ENCODE measurements at places on chromosomes 5 and 9.

- DNase-seq = no peak
Measured at GRCh38 chr5:179840766-179841165, 17.9 kb downstream of the MRNIP start.

DNA sequence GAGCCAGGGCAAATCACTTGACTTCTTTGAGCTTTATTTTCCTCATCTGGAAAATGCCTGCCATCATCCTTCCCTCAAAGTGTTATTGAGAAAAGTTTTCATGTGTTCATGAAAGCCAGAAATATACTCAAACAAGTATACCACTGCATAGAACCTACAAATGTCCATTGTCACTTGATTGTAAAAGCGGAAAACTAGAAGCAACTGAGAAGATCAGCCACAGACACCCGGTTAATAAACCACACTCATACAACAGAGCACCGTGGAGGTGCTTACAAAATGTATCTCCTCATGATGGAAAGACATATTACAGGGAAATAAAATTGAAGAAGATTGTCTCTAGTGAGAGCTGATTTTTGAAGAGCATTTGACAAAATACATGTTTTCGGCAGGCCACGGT is 117.2 kb upstream of the MSX2 start:
- no peak for DNase-seq

- DNase-seq = peak; percentile 45
Measured at GRCh38 chr5:14726066-14726838, 61.7 kb downstream of the OTULIN start.

DNA sequence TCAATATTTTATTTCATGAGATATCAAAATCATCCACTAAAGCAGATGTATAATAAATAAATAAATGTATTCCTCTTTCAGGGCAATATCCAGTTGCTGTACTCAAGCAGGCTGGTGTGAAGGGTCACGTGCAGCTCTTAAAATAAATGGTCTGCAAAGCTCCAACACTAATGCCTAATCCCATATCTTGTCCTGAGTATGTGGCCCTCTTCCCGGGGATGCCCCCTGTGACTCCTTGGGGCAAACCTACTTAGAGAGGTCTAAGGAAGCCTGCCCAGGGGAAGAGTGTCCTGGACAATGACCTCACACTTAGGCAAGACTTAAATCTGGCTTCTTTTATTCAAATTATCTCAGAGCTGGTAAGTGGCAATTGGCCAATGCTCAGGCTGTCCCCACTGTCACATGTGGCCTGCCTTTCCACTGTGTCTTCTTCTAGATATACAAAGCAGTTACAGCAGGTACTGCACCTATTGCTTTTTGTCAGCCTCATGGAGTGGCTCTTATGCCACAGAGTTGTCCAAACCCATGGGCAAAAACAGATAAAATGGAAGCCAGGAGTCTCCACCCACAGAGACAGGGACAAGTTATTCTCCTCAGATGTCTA is 55.3 kb downstream of the SEMA5A start:
- DNase-seq = no peak

GRCh38 chr5:128475693-128476092 is 62.4 kb downstream of the FBN2 start:
- DNase-seq = no peak

DNA sequence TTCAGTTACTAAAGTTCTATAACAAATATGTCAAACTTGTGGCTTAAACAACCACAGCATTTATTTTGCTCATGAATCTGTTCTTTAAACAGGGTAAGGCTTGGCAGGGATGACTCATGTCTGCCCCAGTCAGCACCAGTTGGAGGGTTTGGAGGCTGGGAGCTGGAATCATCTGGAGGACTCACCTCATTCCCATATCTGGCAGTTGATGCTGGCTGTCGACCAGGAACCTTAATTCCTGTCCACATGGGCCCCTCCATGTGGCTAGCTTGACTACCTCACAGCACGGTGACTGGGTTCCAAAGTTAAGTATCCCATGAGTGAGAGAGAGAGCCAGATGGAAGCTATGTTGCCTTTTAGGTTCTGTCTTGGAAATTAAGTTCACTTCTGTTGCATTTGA is 13.8 kb upstream of the CCL28 start:
- peak; percentile 83 for DNase-seq

DNA sequence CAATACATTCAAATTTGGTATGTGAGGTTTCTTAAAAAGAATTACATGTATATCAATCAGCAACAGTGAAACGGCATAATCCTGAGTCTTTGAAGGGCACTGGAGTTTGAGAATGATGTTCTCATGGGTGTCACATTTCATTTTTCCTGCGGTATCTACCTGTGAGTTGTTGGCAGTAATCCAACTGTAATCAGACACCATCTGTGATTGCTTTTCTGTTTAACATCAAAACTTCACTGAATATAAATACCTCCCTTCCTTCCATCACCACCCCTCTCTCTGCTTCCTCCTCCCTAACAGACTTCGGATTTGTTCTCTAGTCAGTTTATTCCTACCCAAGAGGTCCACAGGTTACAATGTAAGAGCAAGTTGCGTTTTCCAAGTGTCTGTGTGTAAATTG is 275.2 kb upstream of the PCSK5 start:
- no peak for DNase-seq

- DNase-seq = no peak
Measured at GRCh38 chr9:27117489-27118135, 8.6 kb downstream of the TEK start.

DNA sequence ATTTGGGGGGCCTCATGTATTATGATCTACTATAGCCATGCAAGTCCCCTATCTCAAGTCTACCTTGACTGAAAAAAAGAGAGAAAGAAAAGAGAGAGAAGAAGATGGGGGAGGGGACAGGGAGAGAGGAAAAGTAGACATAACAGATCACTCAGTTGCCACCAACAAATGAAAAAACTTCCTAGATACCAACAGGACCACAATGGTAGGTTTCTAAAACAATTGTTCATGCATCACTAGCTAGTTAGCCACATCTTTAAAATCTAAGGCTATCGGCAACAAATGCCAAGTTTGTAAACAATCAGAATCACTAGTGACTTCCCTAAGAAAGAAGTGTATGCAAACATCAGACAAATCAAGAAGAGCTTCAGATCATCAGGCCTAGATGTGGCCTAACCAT is 328.2 kb downstream of the BNC2 start:
- no peak for DNase-seq

GRCh38 chr9:96686638-96687335 is 31.7 kb upstream of the PRXL2C start:
- DNase-seq = peak; percentile 89

GRCh38 chr9:126956917-126957686 is 42.5 kb downstream of the RALGPS1 start:
- peak; percentile 62 for DNase-seq

DNA sequence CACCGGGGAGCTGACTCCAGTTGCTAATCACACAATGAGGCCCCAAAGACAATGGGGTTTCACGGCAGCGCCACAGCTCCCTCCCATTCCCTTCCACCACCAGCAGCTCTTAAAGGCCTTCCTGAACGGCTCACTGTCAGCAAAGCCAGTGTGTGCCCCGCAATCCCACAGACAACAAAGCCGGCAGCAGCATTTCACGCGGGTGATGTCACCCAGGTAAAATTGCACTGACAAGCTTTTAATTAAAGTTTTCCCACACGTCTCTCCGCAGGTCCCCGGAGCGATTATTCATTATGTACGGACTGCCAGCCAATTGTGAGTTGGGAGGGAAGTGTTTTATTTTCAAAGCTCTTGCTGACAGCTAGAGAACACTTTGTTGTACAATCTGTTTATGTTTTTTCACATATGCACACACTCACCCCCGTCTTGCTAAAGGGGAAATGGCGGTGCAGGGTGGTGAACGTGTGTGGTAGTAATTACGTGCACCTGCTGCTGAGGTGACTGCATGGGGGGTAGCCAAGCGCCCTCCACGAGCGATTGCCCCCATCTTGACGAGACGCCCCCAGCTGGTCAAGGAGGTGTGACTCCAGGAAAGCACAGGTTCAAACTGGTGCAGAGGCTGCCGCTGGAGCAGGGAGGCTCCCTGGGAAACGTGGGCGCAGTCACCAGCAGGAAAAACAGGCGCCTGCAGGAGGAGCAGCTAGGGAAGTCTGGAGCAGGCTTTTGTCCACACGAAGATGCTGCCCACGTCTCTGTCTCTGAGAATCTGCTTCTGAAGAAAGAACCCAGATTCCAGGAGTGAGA is 65.0 kb downstream of the IRX2 start:
- no peak for DNase-seq

- DNase-seq = peak; percentile 45
Measured at GRCh38 chr5:35436400-35437057, 181.1 kb upstream of the SPEF2 start.

DNA sequence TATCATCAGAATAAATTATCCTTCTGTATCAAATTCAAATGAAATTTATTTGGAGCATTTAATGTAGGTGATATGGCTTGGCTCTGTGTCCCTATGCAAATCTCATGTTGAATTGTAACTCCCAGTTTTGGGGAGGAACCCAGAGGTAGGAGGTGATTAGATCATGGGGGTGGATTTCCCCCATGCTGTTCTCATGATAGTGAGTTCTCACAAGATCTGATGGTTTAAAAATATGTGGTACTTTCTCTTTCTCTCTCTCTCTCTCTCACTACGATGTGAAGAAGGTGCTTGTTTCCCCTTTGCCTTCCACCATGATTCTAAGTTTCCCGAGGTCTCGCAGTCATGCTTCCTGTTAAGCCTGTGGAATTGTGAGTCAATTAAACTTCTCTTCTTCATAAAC is 678.4 kb upstream of the RGMB start:
- DNase-seq = no peak

DNA sequence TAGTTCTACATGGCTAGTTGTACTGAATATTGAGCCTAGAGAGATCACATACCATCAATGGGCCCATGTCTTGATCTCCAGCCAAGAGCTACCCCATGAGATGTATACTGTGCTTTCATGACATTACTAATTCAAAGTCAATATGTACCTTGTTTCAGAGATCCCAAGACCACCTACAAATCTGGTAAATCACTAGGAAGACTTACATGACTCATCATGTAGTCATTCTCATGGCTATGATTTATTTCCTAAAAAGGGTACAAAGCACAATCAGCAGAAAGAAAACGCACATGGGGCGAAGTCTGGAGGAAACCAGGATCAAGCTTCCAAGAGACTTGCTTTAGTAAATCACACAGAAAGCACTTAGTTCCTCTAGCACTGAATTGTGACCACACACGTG is 103.0 kb downstream of the PCSK5 start:
- peak; percentile 51 for DNase-seq

DNA sequence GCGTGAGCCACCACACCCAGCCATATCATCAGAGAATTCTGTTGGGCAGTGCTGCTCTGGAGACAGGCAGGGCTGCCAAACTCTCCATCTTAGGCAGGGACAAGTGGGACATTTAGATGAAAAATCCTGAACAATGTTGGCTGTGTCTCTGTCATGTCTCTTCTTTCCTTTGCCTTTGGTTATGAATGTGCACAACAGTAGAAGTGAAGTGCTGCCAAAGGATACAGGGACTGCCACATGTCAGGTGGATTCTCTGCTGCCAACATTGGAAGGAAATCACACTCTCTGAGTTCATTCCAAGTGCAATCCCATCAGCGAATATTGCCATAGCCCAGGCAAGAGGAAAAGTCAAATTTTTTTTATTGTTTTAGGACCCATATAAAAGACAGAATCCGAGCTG is 348.8 kb downstream of the TRPM3 start:
- DNase-seq = no peak

DNA sequence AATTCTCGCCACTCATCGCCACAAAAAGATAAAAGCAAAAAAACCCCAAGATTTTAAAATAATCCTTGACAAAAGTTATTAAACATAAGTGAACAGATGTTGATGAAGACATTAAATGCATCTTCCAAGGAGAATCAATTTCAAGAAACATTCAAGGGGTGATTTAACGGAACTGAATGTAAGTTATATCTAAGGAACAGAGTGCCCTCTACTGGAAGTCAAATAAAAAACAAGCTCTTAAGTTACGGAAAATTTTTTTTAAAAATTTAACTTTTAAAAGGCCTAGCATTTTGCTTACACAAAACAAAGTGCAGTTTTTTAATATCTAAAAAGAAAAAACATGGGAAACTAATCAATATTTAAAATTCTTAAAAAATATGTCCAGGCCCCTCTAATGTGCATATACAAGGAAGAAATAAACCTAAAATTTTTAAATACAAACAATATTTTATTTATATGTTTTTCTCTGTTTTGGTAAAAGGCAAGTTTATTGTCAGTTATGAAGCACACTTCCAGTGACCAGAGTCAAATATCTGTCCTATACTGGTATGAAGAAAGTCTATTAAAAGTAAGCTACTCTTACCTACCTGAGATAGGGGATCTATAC is 28.0 kb downstream of the TEX10 start:
- DNase-seq = peak; percentile 41

- no peak for DNase-seq
Measured at GRCh38 chr5:55338810-55339243, 31.0 kb downstream of the MTREX start.

- no peak for DNase-seq
Measured at GRCh38 chr9:94718936-94719335, 7.6 kb upstream of the AOPEP start.

DNA sequence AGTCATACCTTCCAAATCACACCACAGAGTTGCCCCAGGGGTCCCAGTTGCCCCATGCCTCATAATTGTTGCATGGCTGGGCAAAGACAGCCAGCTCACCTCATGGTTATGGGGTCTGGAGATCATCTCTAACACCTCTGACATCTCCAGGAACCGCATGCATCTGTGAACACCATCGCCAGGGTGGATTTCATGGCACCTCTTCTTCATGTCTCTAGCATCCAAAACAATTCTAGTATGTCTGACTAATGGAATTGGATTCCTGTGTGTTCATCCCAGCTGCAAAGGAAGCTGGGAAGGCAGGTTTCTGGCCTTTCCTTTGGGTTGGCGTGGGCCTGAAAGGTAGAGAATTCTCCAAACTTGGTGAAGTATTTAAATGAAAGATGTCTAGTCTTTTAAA is 122.3 kb upstream of the ABCA1 start:
- DNase-seq = no peak

DNA sequence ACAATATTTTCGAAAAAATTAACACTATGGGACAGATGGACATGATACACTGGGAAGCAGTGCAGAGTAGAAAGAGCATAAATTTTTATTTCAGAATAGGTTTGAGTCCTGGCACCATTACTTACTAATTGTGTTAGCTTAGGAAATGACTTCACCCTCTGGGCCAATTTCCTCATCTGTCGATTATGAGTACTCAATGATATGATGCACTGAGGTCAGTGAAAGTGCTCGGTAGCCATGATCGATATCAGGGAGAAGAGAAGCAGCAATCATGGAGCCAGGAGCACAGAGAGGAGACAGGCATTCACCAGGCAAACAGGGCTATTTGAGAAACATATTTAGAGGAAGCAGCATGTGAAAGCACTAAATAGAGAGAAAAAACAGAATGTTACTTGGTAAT is 29.4 kb downstream of the NR6A1 start:
- no peak for DNase-seq

DNA sequence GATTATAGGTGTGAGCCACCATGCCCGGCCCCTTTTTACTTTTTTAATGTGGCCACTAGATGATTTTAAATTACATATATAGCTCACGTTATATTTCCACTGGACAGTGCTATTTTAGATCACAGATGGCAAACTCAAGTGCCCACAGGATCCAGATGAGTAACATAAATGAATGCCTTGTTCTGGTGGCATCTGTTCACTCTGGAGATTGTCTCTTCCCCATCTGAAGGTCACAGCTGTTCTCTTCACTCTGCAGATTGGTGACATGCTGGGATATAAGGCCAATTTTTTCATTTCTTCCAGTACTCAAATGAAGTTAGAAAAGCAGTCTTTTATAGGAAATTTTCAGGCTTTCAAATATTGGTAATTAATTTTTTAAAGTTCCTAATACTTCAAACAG is 160.1 kb downstream of the DOCK8 start:
- no peak for DNase-seq
